Urinary bladder (tissue), 4 donors: ENCODE measurements at places on chromosomes 3 and 15. TPM values are rescaled to one million over a fixed set of nuclear protein-coding genes. Genes with fewer than 3 reads are reported as not detected.

DNA sequence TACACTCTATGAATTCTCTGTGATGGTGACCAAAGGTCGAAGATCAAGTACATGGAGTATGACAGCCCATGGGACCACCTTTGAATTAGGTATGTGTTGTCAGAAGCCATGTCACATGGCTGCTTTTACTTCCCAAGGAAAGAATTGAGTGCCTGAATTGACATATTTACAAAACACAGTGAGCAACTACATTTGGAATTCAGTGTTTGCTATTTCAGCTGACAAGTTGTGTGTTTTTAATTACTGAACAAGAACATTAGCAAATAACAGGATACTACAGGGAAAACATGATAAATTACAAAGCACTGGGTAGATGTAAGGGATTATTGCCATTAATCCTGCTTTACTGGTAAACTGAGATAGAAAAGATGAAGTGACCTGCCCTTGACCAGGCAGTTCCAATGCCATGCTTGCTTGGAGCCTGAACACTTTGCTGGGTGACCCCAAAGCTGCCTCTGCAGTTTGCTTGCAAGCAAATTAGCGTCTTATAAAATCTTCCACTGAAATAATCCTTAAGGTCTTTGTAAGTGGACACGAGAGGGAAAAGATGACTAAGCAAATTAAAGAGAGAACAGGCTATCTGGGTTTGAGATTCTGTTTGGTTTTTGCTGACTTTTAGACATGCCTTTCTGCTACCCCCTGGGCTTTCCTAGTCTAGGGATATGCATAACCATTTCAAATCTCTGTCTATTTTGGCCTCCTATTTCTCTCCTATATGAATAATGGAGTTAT, 98.2 kb downstream of the HCN4 start:
- no peak for DNase-seq

The GOLGA6D gene
- total RNA-seq: not detected

The C3orf52 gene
- total RNA-seq: 7.5 TPM

DNA sequence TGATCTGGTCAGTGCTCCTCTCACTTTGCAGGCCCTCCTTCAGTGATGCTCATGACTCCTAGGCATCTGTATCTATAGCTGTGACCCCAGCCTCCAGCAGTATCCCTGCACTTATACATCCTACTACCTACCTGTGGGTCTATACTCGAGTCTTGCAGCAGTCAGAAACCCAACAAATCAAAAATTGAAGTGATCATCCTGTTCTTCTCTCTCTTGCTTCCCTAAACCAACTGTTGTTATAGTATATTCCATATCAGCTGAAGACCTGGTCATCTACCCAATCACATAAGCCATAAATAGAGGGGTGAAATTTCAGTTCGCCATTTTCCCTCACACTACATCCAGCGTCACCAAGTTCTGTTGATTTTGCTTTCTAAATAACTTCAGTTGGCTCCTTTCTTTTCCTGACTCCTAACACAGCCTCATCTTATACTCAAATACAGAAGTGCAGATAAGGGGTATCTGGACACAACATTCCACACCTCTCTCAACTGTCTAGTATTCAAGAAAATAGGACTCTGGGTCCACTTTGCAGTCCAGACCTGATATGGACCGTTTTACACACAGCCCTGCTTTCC, 25.9 kb upstream of the SRPRB start:
- no peak for DNase-seq

GRCh38 chr3:89560568-89560967, 453.1 kb downstream of the EPHA3 start:
- DNase-seq: no peak

DNA sequence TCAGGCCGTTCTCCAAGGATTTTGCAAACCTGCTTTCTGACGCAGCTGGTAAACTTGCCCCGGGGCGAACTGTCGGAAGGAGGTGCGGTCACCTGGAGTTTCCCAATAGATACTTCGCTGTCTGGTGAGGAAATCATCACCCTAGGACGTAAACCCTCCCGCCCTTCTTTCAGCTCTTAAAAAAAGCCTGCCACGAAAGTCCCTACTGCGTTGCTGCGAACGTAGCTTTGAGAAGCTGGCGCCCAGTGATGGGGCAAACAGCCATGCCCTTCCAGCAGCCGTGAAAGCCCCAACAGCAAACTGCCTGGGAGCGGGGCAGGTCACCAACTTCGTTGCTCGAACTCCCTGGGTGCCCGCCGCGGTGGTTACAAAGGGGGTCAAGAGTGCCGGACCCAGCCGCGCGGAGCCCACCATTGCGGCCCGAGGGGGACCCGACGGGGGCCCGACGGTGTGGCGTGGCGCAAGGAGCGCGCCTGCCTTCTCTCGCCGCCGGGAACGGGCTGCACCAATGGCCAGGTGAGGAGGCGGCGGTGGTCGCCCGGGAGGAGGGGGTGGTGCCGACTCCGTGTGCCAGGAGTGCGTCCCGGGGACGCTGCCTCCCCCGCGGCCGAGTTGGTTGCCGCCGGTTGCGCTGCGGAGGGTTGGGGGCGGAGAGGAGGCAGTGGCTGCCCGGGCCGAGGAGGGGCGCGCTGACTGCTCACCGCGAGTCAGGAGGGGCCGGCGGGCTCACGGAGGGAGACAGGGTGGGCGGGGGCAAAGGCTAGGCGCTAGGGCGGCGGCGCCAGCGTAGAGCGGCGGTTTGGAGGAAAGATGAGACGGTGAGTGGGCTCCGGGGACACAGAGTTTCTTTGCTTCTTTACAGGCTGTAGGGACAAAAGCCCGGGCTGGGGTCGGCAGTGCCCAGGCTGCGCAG, at the start of gene PHLDB2:
Gene PHLDB2 (plus strand): TSS at position 205 of the 913 bp plus-strand sequence. CDS start 24,813 bp downstream, outside the sequence.
- no peak for DNase-seq

The PCLAF gene
- 41.5 TPM for total RNA-seq

The GP9 gene
- not detected for total RNA-seq

The TIPIN gene
- total RNA-seq: 13.5 TPM

The PTPN23 gene
- 12.4 TPM for total RNA-seq

The MUC20 gene
- total RNA-seq: 12.7 TPM

DNA sequence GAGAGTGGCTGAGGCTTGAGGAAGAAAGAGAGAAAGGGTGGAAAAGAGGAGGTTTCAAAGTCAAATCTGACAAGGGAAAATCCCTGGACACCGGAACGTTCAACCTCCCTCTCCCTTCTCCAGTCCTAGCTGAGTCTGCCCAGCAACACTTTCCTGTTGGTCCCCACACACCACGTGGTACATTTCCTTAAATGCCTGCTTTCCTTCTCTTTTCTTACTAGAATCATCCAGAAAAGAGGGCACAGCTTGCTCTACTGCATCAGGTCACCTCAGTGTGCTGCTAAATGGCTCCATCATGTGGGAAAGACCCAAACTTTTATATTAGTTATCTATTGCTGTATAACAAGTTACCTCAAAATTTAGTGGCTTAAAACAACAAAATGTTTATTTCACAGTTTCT, 181.2 kb downstream of the NECTIN3 start:
- no peak for DNase-seq

The TM4SF4 gene
- not detected for total RNA-seq
